ENCODE measurements at places on chromosomes 11 and 22.

- no peak for DNase-seq
Measured at GRCh38 chr11:56705784-56706396, 7.0 kb downstream of the OR9G1 start.

DNA sequence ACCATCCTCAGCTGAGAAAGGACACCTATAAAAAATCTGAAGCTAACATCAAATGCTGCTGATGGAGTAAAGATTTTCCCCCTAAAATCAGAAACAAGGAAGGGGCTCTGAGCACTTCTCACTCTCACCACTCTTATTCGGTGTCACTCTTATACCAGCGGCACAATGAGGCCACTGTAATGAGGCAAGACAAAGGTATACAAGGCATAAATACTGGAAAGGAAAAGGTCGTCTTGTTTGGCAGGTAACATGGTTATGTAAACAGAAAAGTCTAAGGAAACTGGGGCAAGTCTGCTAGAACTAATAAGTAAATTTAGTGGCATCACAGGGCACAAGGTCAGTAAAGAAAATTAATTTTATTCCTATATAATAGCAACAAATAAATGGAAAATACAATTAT is 8.1 kb upstream of the MOB2 start:
- DNase-seq, result no peak

GRCh38 chr22:37275134-37275533 is 7.2 kb upstream of the CYTH4 start:
- no peak for DNase-seq

GRCh38 chr11:9528573-9529333 is 44.7 kb upstream of the WEE1 start:
- no peak for DNase-seq

DNA sequence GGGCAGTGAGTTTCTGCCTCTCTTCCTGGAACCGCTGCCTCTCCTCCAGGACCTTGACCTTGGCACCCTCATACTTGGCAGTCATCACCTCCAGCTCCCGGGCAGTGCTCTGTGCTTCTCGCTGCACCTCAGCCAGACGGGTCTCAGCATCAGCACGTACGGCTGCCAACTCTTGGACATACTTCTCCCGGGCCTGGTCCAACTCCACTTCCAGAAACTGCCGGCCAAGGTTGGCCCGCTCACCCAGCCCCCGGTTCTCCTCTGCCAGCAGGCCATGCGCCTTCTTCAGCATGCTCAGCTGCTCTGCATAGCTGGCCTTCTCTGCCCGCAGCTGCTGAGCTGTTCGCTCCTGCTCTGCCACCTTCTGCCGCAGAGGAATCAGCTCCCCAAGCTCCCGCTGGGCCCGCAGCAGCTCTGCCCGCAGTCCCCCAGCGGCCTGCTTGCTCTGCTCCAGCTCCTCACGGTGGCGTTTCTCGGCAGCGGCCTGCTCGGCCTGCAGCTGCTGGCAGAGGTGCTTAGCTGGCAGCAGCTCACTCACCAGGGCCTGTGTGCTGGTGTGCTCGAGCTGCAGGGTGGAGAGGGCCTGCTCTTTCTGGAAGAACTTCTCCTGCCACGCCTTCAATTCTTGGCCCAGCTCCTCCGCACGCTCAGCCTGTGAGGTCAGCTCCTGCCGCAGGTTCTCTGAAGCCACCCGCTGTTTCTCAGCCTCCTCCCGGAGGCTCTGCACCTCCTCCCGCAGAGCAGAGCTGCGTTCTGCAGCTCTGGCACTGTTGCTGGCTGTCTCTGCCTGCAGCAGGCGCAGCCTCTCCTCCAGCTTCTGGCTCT is 14.4 kb downstream of the IL18BP start:
- DNase-seq, result peak; percentile 89

- DNase-seq, result peak; percentile 79
Measured at GRCh38 chr11:124915541-124916369, 3.3 kb upstream of the HEPN1 start.

DNA sequence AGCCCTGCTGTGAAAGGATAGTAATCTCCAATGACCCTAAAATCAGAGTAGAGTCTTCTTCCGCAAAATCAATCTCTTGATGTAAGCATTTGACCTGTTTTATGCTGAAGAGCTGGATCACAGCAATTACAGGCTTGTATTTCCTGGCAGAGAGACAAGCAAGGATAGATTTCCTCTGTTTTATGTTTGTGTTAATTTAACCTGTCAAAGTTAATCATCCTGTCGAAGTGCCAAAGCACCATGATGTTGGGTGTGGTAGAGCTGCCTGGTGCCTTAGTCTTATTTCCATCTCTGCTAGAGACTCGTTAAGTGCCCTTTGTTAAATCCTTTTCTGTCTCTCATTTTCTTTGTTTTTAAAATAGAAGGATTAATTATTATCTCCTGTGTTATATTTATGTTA is 248.1 kb downstream of the CNTN5 start:
- no peak for DNase-seq

GRCh38 chr11:94593030-94593429 is 25.9 kb downstream of the PIWIL4 start:
- DNase-seq, result peak; percentile 61

DNA sequence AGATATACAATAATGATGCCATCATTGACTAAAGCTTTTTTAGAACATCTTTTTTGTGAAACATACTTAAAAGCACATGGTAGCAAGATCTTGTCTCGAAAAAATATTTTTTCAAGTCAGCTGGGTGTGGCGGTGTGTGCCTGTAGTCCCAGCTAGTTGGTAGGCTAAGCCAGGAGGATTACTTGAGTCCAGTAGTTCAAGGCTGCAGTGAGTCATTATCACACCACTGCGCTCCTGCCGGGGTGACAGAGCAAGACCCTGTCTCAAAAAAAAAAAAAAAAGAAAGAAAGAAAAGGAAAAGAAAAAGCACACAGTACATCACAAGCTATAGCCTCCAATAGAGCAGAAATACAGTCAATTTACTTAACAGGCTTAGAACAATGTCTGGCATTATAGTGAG is 37.0 kb downstream of the ENTHD1 start:
- DNase-seq, result no peak

DNA sequence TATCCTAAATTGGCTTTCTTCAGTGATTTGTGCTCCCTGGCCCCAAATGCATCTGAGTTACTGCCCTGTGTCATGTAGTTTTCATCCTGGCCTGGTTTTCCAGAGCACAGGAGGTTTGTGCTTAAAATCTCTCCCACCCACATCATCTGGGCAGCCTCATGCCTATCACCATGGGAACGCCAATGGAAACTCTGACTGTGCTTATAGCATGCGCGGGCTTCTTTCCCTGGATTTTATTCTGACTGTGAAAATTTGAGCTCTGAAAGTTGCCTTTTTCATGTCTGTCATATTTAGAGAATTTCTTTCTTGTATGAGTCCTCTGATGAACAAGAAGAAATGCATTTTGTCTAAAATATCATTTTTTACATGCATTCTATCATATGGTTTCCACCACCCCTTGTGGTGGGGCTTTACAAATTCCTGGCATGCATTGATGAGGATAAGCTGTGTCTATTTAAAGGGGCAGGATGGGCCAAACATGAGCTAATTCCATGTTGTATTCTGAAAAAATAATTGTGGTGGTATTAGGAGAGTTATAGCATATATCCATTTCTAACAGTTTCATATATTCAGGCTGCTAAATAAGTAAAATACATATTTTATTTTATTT is 55.1 kb downstream of the IRAG1 start:
- peak; percentile 73 for DNase-seq

DNA sequence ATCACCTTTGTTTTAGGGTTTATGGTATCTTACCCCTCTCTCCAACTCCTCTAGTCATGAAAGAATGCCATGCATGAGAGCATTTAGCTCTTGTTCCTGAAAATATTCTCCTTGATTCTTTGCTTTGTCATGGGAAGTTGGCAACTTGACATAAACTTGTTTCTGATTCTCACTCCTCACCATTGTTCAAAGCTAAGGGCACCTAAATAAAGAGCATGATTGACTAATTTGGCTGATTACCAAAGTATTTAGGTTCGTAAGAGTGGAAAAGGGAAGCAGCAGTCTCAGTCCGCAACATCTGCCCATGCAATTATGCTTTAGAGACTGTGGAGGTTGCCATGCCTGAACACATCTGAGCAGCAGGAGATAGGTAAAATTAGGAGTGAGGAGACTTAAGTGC is 26.4 kb downstream of the OR52K1 start:
- DNase-seq, result no peak

DNA sequence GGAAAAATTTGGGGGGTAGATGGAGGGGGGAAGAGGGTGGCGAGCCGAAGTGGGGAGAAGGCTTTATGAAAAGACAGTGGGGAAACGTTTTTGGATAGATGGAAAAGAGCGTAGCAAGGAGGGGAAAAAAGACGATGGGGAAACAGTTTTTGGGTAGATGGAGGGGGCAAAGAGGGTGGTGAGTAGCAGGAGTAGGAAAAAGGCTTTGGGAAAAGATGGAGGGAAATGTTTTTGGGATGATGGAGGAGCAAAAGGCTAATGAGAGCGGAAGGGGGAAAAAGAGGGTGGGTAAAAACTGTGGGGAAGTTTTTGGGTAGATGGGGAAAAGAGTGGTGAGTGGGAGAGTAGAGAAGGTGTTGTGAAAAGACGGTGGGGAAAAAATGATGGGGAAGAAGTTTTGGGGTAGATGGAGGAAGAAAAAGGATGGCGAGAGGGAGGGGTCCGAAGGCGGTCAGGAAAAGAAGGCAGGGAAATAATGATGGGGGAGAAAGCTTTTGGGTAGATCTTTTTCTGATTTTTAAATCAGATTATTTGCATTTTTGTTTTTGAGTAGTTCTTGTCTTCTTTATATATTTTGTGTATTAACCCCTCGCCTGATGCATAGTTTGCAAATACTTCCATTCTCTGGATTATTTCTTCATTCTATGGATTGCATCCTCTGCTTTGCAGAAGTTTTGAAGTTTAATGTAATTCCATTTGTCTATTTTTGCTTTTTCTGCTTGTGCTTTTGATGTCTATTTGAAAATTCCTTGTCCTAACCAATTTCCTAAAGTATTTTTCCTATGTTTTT is 115.3 kb upstream of the SERPIND1 start:
- DNase-seq, result no peak

DNA sequence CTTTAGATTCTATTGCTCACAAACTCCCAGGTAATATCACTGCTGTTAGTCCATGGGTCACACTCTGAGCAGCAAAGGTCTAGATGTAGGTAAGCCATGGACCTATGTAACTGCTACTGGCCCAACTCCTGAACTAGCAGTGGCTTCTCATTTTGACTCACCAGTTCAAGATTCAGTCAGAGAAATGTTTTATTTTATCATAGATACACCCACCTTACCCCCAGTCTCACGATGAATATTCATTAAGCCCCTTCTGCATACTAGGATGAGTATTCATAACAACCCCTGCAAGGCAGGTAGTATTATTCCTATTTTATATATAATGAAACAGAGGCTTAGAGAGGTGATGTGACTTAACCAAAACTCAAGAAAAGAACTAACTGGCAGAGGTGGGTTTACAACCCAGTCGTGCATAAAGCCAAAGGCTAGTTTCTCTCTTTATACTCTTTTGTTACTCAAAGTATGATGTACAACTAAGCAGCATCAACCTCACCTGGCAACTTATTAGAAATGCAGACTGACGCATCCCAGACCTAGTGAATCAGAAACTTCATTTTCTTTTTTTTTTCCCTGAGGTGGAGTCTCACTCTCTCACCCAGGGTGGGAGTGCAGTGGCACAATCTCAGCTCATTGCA is 957.6 kb upstream of the CCDC90B start:
- no peak for DNase-seq

DNA sequence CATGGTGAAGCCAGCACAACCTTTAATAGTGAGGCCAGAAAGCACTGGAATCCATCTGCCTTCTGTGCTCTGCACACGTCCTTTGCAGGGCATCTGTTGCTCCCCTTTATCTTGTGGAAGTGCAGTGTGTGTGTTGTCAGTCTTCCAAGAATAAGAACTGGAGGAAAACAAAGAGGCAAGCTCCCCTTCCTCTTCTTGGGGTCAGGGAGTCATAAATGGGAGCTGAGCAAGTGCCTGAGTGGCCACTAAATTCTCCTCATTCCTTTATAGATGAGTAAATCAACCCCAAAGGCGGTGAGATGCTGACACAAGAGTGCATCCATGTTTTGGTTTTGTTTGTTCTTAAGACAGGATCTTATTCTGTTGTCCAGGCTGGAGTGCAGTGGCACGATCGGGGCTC is 38.3 kb downstream of the WT1 start:
- no peak for DNase-seq

- no peak for DNase-seq
Measured at GRCh38 chr11:59510941-59511589, at the start of gene OR4D9. TSS of gene OR4D9 (plus strand) at chr11:59511539. CDS start at chr11:59514913, 3,374 bp downstream.

GRCh38 chr22:17822087-17822486 is 47.8 kb upstream of the BID start:
- no peak for DNase-seq

- DNase-seq, result no peak
Measured at GRCh38 chr22:29218758-29219408, 13.2 kb downstream of the EMID1 start.

- peak; percentile 12 for DNase-seq
Measured at GRCh38 chr11:2096919-2097301, 42.3 kb downstream of the IGF2 start.

DNA sequence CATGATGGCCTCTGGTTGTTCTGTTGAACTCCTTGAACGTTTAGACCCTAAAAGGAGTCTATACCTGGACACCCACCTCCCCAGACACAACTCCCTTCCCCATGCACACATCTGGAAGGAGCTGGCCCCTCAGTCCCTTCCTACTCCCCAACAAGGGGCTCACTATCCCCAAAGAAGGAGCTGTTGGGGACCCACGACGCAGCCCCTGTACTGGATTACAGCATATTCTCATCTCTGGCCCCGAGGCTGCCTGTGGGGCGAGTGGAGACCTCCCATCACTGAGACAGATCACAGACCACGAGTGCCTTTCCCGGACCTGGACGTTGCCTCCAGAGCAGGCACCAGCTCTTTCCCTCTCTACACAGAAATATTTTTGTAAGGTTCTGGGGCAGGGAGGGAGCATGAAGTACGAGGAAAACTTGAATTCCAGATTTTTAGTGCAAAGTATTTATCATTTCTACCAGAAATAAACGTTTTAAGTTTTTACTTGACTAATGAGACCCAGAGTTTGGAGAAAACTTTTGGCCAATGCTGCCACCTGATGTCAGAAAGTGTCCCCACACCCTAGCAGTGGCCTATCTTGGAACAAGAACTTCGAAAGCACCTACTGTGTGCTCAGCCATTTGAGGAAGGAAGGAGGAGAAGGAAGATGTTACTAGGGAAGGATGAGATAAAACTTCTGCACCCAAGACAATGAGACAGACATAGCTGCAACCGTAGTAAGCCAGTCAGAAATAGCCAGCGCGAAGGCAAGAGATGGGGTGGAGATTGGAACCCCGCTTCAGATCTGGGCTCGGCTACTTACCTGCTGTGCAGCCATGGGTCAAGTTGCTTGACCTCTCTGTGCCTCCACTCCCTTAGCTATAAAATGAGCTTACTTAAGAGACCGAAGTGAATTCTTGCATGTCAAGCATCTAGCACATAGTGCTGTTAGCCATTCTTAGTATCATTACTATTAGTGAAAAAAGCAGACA is 10.2 kb upstream of the POU2F3 start:
- peak; percentile 40 for DNase-seq

- DNase-seq, result no peak
Measured at GRCh38 chr11:57357310-57357709, 19.2 kb downstream of the P2RX3 start.

GRCh38 chr11:35717043-35717442 is 54.5 kb downstream of the TRIM44 start:
- no peak for DNase-seq

- DNase-seq, result peak; percentile 37
Measured at GRCh38 chr11:23765682-23766252, 731.1 kb upstream of the LUZP2 start.

- DNase-seq, result peak; percentile 33
Measured at GRCh38 chr11:116793772-116794097, 2.1 kb upstream of the APOA5 start.

- DNase-seq, result peak; percentile 56
Measured at GRCh38 chr11:102469196-102469821, 16.7 kb upstream of the TMEM123 start.

All from fibroblast of mammary gland (primary cell).